ENCODE measurements at places on chromosomes 4 and X.

GRCh38 chr4:52840531-52841370 is 21.4 kb upstream of the RASL11B start:
- no peak for DNase-seq

DNA sequence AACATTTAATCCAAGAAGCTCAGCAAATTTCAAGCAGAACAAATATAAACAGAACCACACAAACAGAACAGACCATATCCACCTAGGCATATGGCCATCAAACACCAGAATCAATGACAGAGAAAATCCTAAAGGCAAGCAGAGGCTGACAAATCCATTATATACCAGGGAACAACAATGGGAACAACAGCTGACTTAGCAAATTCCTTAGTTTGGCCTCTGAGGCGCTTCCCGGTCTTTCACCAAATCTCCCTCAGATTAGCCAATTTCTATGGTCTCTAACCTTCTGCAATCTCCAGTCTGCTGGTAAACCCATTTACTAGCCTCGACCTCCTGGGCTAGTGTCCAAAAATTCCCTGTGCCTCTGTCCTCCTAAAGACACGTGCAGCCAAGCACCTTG is 59.2 kb downstream of the GPR143 start:
- DNase-seq, result no peak

GRCh38 chr4:99574530-99575324 is at the start of gene MTTP:
Gene MTTP, plus strand, starts transcription at chr4:99574824. Its CDS starts 86 bp downstream, at chr4:99574910.
- peak; percentile 50 for DNase-seq

GRCh38 chr4:141724646-141725045 is 88.3 kb downstream of the IL15 start:
- DNase-seq, result no peak

GRCh38 chr4:186068581-186069348 is at the start of gene TLR3:
Gene TLR3, plus strand, starts transcription at chr4:186069156. Its CDS starts 7,464 bp downstream, at chr4:186076620.
- peak; percentile 46 for DNase-seq

DNA sequence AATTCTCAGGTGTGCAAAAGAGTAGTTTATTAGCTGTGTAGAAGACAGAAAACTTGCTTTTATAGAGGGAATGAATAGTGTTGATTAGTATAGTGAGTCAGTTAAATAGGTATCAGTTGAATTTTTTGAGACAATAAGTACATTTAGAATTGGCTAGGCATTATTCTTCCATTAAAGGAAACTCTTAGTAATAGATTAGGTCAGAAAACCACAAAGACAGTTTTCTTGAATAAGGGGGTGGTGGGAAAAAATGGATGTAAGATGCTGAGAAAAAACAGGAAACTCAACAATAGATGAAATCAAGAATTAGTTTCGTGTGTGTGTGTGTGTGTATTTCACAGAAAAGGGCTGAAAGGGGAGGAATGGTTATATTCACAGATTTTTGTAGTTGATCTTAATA is 16.8 kb downstream of the CD38 start:
- no peak for DNase-seq

- DNase-seq, result no peak
These were observed 21.5 kb upstream of the PHKA1 start for GRCh38 chrX:72735561-72735960.

DNA sequence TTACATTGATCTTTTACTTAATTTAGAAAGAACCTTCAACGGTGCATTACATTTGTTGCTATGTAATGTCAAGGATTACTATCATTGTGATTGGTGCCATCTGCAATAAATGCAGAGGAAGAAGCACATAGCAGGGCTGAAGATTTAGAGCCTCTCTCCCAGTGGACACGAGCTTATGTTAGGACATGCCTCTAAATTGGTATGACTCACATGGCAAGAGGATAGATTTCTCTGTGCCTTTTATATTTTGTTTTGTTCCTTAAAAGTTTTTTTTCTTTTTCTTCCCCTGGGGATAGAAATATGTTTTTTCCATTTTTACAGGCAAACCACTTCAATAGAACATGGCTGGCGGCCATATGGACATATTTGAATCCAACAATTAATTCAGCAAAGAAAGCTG is 205.0 kb upstream of the HAND2 start:
- no peak for DNase-seq

DNA sequence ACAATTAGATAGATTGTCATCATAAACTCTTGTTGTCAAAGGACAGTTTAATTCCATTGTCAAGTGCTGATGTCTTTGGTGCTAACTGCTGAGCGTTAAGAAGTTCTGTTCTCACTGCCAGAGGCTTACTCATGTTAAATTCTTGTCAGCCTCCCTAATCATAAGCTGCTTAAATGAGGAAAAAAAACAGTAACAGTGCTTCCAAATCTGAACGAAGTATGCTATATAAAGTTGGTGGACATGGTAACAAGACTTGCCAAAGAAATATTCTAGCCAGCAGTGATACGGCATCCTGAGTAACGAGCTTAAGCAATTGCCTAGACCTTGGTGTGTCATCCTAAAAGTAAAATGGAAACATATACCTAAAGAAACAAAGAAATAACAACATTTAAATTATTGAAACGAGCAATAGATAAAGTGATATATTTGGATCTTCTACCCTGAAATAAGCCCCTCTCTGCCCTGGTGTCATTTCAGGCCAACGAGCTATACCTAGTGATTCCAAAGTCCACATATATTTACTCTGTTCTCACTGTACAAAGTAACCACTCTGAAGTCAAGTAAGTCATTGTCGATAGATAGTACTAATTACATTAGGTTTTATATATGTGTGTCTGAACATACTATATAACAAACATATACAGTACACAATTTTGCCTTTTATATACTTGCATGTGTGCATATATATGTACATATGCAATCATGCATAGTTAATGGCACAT is 339.7 kb upstream of the HS3ST1 start:
- DNase-seq, result no peak

DNA sequence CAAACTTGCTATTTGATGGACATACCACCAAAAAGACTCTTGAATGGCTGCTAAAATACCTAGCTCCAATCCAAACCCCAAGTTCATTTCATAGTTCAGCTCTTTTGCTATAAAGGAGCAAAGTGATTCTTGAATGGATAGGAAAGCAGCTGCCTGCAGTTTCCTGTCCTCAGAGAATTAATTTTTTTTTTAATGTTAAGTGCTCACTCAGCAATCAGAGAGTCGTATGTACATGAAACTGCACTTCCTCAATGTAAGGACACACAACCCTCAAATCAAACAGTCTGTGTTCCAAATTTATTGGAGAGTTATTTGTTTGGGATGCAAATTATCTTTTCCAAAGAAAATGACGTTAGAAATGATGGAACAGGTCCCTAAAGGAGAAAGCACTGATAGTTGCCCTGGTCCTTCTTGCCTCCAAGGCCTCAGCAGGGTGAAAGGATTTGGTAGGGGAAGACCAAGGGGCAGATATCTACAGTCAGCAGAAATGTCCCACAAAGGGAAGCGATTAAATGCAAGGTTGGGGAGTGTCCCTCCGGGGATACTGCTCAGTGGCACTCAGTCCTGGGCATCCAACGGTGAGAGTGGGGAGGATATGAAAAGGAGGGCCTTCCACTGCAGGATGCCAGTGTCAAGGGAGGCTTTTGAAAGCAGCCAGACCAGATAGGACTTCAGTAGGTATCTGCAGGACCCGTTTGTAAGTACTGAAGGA is 67.2 kb upstream of the RASGEF1B start:
- no peak for DNase-seq

GRCh38 chrX:53438832-53439230 is 4.7 kb upstream of the HSD17B10 start:
- DNase-seq, result no peak

GRCh38 chr4:123649250-123649644 is 252.7 kb downstream of the SPRY1 start:
- no peak for DNase-seq

DNA sequence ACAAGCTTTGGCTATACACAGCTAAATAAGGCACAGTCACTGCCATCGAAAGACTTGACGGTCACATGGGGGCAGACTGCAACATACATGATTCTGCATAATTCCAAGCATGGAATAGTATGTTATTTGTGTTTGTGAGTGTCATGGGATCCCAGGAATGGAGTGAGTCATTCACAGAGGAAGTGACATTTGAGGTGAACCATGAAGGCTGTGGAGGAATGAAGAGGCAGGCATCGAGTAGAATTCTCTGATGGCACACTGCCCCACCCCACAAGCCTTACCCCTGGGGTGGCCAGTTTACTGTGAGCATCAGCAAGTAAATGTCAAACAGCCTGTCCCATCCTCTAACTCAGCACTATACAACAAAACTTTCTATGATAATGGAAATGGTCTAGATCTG is 619.7 kb downstream of the MID1IP1 start:
- no peak for DNase-seq

DNA sequence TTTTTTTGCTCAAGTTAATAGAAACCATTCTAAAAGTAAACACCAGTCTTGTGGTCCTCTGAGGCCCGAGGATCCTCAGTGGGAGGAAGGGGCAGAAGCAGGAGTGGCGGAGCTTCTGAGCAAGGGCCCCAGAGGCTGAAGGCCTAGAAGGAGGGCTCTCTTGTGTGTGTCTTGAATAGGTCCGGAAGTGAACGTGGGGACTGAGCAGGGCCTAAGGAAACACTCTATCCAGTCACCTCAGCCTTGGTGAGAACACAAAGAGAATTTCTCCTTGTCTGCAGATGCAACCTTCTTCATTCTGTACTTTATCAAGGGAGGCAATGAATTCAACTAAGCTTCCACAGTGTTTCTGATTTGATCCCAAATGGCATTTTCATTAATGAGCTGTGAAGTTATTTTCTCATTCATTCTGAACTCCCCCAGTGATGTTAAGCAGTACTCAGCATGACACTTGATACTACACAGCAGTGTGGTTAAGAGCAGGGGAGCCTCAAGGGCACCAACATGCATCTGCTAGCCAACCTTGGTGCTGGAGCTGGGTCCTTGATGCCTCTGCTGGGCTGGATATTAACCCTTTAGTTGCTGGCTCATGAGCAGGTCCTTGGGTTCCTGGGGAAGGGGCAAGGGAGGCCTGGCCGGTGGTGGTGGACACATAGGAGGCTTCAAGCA is 64.7 kb downstream of the RBM47 start:
- DNase-seq, result no peak

DNA sequence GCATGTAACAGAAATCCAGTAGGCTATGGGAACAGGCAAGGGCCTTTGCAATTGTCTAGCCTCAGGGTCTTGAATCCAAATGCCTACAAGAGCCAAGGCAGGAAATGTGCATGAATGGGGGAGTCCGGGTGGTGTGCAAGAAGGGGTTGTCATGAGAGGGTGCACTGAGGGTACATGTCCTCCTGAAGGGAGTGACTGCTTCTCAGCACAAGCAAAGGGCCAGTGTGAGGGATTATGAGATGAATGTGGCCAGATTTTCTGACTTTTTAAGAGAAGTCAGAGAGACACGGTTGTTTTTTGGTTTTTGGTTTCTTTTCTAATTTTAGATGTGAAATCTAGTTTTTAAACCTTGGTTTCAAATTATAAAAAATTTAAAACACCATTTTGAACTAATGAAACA is 76.5 kb upstream of the LSM6 start:
- no peak for DNase-seq

DNA sequence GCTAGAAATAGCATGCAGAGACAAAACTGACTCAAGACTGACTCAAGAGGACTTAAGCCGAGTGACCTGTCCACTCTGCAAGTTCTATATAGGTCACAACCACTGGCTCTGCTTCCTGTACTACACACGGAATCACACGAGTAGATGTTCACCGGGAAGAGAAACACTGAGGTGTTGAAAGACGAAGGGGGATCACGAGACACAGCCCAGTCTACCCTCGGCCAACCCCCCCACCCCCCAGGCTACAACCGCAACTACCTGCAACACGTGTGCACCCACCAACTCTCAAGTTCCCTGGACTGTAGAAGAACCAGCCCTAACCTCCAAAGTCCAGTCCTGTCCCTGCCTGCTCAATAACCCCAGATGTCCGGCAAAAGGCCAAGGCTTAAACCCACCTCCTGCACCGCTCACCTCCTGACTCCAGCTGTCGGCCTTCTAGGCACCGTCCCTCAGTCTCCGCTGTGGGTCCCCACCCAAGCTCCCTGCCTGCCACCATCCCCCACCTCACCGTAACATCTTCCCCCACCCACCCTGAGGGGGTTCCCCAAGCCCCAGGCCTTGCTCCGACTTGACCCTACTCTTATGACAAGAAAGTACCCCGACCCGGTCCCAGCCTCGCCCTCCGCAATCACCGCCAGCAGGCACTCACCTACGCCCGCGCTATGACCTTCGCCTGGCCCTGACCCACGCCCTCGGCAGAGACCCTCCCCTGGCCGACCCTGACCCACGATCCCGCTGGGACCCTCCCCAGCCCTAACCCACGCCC is 739 bp downstream of the GAK start:
- no peak for DNase-seq

- DNase-seq, result no peak
These were observed 262.5 kb upstream of the PCDH18 start for GRCh38 chr4:137794764-137795254.

GRCh38 chrX:18010253-18010652 is 149.2 kb upstream of the RAI2 start:
- DNase-seq, result no peak

- DNase-seq, result no peak
These were observed 31.3 kb upstream of the NXF3 start for GRCh38 chrX:103124284-103124683.

- DNase-seq, result no peak
These were observed 99.8 kb downstream of the LARP7 start for GRCh38 chr4:112736718-112737135.

- no peak for DNase-seq
These were observed 41.0 kb upstream of the KLHL34 start for GRCh38 chrX:21699136-21699535.

DNA sequence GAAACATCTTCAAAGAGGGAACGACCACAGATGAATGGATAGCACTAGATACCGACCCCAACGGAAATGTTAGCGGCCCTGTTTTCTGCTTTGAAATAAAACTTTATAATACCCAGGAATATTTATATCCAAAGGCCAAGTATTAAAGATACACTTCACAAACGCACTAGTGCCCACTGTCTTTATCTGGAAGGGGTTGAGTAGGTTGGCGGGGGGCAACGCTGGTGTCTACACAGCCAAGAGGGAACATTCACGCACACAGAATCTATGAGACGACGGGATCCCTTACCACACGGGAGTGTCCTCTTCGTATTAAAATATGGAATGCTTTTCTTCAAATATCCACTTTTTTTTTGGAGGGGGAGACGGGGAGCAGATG is 3.3 kb downstream of the HAND2 start:
- DNase-seq, result no peak

DNA sequence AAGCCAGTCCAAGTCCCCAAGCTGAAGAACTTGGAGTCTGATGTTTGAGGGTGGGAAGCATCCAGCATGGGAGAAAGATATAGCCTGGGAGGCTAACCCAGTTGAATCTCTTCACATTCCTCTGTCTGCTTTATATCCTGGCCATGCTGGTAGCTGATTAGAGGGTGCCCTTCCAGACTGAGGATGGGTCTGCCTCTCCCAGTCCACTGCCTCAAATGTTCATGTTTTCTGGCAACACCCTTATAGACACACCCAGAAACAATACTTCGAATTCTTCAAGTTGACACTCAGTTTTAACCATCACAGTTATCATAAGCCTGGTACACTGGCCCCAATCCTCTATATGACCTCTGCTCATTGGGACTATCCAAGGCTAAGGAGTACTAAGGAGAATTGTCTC is 124.1 kb upstream of the WDR1 start:
- no peak for DNase-seq

- DNase-seq, result no peak
These were observed 18.5 kb downstream of the WDR1 start for GRCh38 chr4:10097906-10098779.

- DNase-seq, result no peak
These were observed 54.5 kb downstream of the TAF1 start for GRCh38 chrX:71420686-71421085.

Data from Karpas-422 (cell line).